ENCODE measurements at places on chromosomes 4 and X. TPM values are rescaled to one million over a fixed set of nuclear protein-coding genes. Genes with fewer than 3 reads are reported as not detected.

- peak; percentile 34 for DNase-seq
Measured at GRCh38 chrX:135112096-135112729, 8.1 kb downstream of the ETDB start.

DNA sequence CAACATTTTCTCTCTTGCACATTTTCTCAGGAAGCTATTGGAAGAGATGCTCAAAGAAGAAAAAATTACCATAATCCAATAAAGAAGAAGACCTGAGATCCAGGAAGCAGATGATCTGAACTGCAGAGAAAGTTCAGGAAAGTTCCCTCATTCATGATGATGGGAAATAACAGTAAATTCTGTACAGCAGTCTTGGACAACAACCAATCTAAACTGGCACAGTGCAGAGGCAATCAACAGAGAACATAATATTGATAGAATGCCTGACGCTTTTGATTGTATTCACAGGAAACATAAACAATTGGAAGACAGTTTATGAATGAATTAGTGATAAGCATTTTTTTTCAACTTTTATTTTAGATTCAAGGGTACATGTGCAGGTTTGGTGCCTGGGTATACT lies 428.9 kb downstream of the KCTD8 start:
- DNase-seq = no peak

DNA sequence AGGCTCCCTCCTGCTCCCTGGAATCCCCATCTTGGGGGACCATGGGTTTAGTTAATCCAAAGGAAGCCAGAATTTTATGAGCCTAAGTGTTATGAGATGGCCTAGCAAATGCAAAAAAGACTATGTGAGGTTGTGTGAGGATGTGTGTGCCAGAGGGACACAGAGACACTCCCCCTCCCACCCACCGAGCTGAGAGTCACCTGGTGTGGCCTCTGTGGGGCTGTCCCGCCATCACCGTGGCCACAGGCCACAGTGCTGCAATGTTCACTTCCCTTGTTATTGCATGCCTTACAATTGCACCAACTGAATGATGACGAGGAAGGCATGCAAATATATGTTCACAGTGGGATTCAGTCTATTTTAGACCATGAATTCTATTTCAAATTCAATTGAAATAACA lies 601 bp upstream of the FGFBP2 start:
- no peak for DNase-seq

- peak; percentile 34 for DNase-seq
Measured at GRCh38 chr4:25861951-25862410, 807 bp downstream of the SEL1L3 start.

GRCh38 chr4:89929425-89930159 lies 34.9 kb downstream of the MMRN1 start:
- peak; percentile 77 for DNase-seq

DNA sequence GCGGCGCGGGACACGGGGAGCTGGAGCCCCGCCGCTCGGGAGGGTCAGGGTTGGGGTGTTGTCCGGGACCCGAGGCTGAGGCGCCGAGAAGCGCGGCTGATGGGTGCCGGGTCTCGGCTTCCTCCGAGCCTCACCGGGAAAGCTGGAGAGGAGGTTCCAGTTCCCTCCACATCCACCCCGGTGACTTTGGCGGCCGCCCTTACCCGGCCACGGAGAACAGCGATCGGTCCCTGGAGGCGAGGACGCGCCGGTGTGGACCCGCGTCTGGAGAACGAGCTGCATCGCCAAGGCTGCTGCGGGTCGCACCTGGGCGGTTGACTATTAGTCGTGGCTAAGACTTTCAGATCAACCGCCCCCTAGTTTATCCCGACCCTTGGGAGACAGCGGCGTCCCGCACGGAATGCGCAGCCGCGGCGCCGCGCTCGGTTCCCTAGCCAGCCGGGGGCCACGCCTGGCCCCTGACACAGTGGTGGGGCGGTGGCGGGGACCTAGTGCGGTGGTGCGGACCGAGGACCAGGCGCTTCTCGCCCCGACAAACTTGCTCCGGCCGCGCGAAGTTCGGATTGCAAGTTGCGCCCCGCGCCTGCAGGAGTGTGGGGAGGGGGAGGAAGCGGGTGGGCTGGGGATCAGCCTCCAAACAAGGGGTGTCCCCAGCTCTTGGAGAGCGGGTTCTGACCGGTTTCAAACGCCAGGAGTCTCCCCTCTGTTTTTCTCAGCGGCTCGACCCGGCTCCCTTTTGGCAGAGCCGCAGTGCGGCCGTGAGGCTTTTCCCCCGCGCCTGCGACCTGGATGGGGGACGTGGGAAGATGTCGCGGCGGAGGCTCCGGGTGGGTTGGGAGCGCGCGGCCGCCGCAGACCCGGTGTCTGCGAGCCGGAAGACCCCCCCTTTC lies 568 bp downstream of the FHDC1 start:
- peak; percentile 31 for DNase-seq

DNA sequence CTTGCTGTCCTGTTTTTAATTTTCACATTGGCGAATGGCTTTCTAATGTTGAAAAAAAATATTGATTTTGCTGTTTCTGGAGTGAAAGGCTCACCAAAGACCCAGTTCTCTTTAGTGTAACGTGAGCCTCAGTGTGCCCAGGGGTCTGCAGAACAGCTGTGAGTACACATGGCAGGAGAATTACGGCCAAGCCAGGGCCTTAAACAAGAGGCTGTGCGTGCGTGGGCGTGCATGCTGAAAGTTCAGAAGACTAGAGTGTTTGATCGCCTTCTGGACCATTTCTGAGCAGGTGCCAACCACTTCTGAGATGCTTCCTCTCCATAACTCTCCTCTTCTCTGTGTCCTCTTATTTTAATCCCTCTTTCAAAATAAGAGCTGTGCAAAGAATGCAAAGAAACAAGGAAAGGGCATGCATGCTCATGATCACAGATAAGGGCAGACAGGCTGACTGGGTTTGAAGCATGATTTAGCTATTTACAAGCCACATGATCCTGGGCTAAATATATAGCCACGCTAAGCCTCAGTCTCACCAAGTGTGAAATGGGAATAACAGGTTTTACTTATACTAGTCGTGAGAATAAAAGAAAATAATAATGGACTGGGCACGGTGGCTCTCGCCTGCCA lies 9.9 kb downstream of the PHEX start:
- no peak for DNase-seq

- no peak for DNase-seq
Measured at GRCh38 chrX:106791495-106791894, 11.0 kb upstream of the TBC1D8B start.

GRIA3 gene
- total RNA-seq = not detected

ARHGAP36 gene
- not detected for total RNA-seq

CENPVL1 gene
- total RNA-seq = not detected

MUC7 gene
- total RNA-seq = not detected

TAPT1 gene
- 86.8 TPM for total RNA-seq
